ENCODE measurements at places on chromosomes 1 and 21.

DNA sequence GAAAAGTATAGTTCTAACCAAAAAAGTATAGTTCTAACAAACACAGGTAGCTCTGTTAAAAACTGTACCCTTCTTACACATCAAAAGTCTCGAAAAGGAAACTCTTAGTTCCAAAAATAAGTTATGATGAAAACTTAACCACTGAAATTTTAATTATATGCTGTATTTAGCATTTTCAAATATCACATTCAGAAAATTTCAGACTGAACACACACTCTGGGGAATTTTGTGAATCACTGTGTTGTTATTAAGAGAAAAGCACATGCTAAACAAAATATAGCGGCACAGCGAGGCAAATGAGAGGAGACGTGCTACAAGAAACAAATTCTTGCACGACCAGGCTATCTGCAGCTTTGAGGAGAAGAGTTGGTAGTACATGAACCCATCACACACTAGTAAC lies 30.4 kb downstream of the VAV3 start:
- DNase-seq = no peak

- DNase-seq = no peak
Measured at GRCh38 chr21:31405604-31406003, 61.5 kb upstream of the TIAM1 start.

DNA sequence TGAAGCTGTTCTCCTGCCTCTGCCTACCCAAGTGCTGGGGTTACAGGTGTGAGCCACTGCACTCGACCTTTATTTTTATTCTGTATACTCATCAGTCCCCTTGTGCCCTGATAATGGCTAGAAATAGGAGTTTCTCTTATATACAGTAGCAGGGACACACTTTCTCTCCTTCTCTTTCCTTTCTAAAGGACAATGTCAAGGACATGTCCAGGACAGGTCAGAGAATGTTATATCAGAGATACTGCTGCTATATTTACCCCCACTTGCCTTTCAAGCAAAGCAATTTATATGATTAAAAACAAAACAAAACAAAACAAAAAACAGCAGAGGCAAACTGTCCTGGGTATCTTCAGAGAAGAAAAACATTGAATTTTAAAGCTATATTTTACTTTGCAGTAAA lies 43.2 kb upstream of the LRIG2 start:
- no peak for DNase-seq

- no peak for DNase-seq
Measured at GRCh38 chr1:59062743-59063142, 234.2 kb upstream of the FGGY start.

Data from dorsolateral prefrontal cortex (tissue), 122 donors.